Activated CD8-positive, alpha-beta T cell treated with anti-CD3 and anti-CD28 coated beads, Interleukin-2, amount 10 ng/mL, durations not matched to agents 7 days and 5 days (primary cell): ENCODE measurements at places on chromosomes 13 and 19.
A peak's percentile ranks its signal among the peaks of the same experiment; 100 is the strongest.

- DNase-seq: no peak
Observed at GRCh38 chr13:45576466-45576865, 39.1 kb downstream of the ERICH6B start.

- DNase-seq: no peak
Observed at GRCh38 chr19:43316591-43317319, 36.7 kb upstream of the CD177 start.

- no peak for DNase-seq
Observed at GRCh38 chr19:11138601-11139300, 16.8 kb downstream of the SPC24 start.

- peak; percentile 86 for DNase-seq
Observed at GRCh38 chr19:35462476-35462953, 14.5 kb downstream of the FFAR2 start.

- DNase-seq: peak; percentile 73
Observed at GRCh38 chr13:30371649-30372265, 50.5 kb upstream of the UBE2L5 start.

GRCh38 chr13:30446126-30446500, 19.6 kb downstream of the HMGB1 start:
- no peak for DNase-seq

- DNase-seq: peak; percentile 44
Observed at GRCh38 chr13:40984668-40985366, 34.3 kb downstream of the ELF1 start.

GRCh38 chr13:34942732-34943435, 814 bp downstream of the NBEA start:
- peak; percentile 25 for DNase-seq

DNA sequence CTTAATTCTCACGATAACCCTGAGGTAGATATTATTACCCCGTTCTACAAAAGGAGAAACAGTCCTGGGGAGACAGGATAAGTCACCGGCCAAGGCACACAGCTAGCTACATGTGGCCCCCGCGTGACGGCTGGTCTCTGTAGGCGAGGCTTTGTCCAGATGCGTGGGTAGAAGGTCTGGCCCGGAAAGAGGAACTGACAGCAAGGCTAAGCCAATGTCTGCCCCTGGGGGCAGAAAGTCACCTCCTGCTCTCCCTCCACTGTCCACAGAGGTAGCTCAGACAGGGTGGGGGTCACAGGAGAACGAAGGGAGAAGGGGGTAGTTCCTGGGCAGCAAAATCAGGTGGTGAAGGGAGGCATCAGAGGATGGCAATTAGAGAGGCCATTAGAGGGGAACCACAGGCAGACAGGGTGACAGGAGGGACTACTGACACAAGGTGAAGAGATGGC, 1.8 kb downstream of the APOC4 start:
- no peak for DNase-seq

- no peak for DNase-seq
Observed at GRCh38 chr13:112619730-112620631, 32.0 kb upstream of the TUBGCP3 start.

- no peak for DNase-seq
Observed at GRCh38 chr13:110062077-110062776, 244.7 kb downstream of the COL4A1 start.

GRCh38 chr19:2587001-2587719, 111.2 kb downstream of the GADD45B start:
- no peak for DNase-seq

DNA sequence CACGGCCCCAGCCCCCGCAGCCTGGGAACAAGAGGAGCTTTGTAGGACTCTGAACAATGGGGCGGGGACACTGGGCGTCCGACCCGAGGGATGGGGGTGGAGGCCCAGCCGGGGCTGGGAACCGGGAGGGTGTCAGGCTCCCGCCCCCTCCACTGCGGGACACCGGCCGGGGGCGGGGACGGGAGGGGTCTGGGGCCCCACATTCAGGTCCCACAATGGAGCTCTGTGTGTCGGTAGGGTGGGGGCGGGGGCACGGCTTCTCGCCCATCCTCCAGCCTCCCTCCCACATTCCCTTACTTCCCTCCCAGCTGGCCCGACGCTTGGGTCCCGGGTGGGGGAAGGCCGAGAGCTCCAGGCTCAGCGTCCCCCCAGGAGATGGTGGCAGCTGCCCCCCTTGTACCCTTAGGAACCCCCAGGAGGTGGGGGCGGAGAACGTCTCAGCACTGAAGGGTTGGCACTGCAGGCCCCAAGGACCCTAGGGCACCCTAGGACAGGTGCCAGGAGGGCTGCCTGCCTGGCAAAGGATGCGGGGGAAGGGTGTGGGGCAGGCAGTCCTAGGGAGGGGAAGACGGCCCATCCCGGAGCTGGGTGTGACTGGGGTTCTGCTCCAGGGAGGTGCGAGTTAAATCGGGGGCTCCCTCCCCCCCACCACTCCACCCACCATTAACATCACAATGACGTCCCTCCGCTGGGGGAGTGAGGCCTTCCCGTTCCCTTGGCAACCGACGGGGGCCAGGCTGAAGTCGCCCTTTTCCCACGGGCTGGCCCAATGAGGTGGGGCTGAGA, 5.3 kb downstream of the TTYH1 start:
- no peak for DNase-seq

DNA sequence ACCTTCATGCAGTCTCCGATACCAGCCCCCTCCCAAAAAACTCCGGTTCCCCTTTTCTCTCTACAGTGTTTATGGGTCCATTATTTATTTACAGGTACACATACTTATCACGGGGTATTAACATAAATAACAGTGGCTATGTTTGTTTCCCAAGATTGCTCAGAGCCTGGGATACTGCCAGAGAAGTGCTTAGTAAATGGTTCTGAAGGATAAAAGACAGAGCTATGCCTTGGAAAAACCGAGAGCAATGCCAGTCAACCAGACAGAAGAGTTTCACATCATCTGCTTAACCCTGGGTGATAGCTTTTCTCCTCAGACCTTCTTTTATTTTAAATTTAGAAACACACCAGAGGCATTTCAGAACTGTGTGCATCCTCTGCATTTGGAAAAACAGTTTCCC, 61.3 kb downstream of the NUFIP1 start:
- DNase-seq: no peak

DNA sequence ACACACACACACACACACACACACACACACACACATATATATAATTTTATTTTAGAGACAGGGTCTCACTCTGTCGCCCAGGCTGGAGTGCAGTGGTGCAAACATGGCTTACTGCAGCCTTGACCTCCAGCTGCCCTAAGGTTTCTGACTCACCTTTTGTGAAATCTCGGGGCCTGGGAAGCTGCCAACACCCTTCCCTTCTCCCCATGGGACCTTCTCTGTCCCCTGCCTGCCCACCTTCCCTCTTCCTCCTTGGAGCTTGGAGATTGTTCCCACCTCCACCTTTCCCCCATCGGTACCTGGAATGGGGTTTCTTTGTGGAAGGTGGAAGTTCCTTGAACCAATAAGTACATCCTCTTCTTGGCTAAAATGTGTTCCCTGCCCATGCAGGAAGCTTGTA, 6.3 kb downstream of the ARRDC5 start:
- no peak for DNase-seq

DNA sequence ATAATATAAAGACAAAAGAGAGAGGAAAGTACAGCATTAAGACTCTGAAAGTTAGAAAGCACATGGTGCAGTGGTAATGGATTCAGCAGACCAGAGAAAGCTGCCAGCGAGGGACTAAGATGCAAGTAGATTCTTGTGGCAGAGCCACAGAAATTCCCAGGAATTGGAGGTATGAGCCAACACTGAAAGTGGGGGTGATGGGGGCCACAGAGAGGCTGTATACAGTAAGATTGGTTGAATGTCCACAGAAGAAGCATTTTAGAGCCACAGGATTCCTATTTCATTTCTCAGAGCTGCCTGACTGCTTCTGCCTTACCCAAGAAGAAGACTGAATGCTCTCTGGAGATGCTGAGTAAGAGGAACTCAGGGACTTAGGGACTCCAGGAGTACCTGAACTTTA, 295.0 kb downstream of the LMO7 start:
- DNase-seq: no peak

DNA sequence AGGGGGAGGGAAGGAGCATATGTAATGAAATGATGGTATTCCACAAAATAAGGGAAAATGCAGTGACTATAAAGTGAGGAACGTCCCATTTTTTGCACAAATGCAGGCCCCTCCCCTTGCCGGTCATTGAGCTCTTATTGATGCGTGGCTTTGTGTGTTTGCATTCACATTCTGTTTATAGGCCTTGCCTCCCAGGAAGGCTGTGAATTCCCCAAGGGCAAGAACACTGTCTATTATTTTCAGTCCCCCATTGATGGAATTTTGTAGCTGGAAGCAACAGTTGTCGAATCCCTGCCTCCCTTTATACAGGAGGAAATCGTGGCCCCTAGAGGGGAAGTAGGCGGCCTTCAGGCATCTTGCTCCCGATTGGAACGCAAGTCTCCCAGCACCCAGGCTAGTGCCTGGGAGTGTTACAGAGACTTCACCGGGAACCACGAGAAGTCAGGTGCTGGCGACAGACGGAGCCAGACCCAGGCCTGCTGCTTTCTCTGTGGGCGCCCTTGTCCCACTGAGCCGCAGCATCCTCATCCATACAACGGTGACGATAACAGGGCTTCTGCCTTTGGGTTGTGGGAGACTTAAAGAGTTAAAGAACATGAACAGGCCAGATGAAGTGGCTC, 6.9 kb downstream of the SBSN start:
- DNase-seq: no peak

GRCh38 chr13:24270639-24271141, 38.7 kb upstream of the C1QTNF9 start:
- peak; percentile 74 for DNase-seq

DNA sequence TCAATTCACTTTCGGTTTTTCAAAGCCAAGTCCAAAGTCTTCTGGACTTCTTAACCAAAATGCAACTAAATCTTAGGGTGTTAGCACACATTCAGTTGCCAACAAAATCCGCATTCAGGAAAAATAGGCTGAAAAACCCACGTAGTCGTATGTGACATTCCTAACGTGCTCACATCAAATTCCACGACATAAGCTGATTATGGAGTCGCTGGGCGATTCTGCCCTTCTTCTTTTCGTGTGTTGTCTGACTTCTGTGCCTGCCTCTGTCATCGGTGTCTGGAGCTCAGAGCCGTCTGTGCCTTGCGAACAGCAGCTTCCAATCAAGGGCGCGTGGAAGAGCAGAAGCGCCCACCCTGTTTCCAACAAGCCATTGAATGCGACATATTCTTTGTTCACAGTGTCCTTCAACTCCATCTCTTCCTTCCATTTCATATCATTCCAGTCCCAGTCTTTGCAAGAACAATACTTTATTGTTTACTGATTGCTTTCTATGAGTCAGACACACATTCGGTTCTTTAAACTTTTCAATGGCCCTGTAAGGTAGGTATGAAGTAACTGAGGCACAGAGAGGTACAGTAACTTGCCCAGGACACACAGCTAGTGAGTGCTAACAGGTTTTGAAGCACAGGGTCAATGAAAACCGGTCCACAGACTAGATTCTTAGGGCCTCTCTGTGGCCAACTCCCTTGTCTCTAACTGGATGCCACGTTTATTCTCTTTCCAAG, 8.2 kb upstream of the ZNF507 start:
- DNase-seq: no peak

DNA sequence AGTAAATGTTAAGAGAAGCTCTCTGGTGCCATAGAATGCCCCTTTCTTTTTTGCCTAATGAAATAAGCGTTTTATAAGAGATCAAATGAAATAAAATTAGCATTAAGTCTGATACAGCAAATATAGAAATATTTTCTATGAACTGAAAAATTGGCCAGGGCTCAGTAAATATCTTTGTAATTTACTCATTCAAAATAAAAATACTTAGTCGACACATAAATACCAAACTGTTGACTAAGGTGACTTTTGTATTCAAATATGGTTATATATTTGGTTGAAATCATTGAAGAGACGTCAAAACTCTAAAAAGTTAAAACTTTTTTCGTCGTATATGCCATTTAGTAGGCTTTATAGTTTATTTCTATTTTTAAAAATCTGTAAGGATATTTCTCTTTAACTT, 25.6 kb downstream of the IPO5 start:
- no peak for DNase-seq

- no peak for DNase-seq
Observed at GRCh38 chr19:694481-695351, 536 bp downstream of the PRSS57 start.

- no peak for DNase-seq
Observed at GRCh38 chr13:21333186-21333585, 125.9 kb downstream of the ZDHHC20 start.

- DNase-seq: no peak
Observed at GRCh38 chr19:10828981-10829821, 6.8 kb downstream of the TMED1 start.

- DNase-seq: no peak
Observed at GRCh38 chr13:39263531-39263930, 225.3 kb downstream of the NHLRC3 start.

- no peak for DNase-seq
Observed at GRCh38 chr13:95150555-95150954, 150.7 kb downstream of the ABCC4 start.

DNA sequence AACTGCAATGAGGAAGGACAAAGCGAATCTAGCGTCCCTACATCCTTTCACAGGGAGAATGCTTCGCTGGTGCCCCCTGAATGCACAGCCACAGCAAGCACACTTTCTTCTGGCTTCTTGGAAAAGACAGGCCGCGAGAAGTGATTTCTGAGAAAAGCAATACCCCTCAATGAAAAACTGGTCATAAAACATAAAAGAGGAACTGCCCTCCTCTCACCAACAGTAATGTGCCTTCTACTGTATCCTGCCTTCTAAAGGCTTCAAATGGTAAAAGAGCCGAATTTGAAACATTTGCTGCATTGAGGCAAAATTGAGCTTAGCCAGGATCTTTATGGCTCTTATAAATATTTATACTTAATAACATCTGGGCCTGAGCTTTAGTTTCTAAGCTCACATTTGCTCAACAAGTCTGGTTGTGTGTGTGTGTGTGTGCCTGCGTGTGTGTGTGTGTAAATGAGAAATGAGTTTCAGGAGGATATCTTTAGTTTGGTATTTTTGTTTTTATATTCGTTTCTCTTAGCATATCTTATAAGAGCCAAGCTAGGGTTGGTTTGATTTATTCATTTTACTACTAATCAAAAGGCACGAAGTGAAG, 246.1 kb upstream of the MAB21L1 start:
- no peak for DNase-seq

- no peak for DNase-seq
Observed at GRCh38 chr19:46812977-46813838, 24.8 kb upstream of the SLC1A5 start.

DNA sequence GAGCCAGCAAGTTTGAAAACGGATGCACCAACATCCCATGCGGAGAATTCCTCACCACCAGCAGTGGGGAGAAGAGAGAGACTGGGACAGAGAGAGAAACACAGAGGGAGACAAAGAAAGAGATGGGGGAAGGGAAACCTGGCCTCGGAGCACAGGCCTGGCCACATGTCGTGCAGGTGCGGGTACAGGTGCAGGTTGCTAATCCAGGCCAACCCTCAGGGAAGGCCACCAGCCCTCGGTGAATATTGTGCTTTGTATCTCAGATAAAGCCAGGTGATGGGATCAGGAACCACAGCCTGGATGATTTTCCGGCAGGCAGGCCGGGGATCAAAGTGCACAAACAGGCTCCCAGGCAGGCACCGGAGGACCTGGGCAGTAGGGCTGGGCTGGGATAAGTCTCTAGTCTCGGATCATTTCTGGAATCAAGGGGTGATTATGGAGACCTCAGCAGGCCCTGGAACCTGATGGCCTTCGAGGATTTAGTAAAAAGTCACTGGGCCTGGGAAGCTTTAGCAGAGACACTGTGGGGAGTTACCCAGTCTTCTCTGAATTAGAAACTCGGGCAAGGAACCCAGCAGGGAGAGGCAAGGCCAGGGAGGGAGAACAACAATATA, 3.7 kb downstream of the GAS6 start:
- DNase-seq: no peak

- no peak for DNase-seq
Observed at GRCh38 chr19:38329651-38330050, 6.0 kb upstream of the CATSPERG start.

GRCh38 chr13:30791354-30792001, 56.1 kb downstream of the ALOX5AP start:
- DNase-seq: no peak
